ENCODE measurements at places on chromosomes 1 and 21.

DNA sequence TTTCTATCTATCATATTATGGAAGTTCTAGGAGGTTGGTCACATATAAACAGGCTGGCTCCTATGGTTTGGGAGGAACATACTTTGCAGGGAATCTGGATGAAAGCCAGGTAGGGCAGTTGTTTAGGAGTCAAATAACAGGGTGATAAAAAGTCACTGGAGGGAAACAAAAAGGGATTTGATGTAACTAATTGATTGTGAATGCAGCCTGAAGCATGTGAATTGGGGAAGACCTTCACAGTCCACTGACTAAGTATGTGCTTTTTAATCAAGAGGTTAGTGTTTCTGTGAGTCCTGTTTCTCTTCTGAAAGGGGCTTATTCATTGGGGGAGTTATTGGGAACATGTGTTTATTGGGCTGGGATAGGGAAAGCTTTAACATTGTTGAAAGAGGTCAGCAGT lies 41.3 kb downstream of the HMCN1 start:
- DNase-seq, result no peak

- DNase-seq, result no peak
These were observed 2.4 kb upstream of the NFIA start for GRCh38 chr1:61079898-61080336.

- DNase-seq, result no peak
These were observed 239.8 kb downstream of the USH2A start for GRCh38 chr1:216183454-216183853.

DNA sequence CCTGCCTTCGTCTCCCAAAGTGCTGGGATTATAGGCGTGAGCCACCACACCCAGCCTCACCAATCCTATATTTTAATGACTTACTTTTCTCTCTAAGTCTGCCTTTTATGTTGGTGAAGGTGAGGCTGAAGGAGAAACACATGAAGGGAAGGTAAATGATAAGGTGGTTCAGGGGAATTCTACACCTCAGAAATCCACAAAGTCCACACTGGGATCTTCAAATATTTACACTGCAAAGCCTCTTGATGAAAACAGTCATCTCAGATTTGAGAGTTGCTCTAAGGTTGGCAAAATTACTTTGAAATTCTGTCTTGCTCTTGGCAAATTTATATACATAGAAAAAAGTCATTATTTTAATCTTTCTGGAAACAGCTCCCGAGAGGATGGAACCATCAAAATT lies 42.0 kb upstream of the CACHD1 start:
- no peak for DNase-seq
